ENCODE measurements at places on chromosomes 4 and X.

DNA sequence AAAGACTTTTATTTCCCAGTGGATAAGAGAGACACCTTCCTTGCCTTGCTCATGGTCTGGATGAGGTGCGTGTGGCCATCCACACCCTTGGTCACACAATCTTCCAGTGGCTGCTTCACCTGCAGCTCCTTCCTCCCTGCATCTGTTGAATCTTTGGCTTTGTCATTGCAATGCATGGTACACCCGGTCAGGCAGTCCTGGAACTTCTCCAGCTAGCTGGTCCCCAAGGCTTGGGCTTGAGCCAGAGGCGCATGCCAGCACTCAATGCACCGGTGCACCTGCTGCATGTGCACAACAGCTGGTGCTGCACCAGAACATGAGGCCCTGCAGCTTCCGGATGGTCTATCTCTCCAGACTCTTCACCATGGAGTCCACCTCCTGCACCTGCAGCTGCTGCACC is 31.7 kb downstream of the SCML1 start:
- DNase-seq: no peak

DNA sequence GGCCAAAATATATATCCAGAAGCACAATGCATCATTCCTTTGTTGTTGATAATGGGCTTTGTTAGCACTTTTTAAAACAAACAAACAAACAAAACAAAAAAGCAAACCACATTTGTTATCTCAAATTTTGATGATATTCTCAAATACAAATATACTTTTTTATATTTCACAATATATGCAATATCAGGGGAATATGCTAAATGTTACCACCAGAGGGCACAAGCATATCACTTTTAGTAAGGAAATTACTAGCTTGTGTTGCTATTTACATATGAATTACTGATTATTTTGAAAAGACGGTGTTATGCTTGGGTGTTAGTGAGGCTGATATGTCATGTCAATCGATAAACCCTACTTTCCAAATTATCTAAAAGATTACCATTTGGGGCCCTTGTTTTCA is 29.1 kb downstream of the RIPPLY1 start:
- DNase-seq: no peak

GRCh38 chrX:142256935-142257334 is 51.8 kb upstream of the MAGEC2 start:
- no peak for DNase-seq

DNA sequence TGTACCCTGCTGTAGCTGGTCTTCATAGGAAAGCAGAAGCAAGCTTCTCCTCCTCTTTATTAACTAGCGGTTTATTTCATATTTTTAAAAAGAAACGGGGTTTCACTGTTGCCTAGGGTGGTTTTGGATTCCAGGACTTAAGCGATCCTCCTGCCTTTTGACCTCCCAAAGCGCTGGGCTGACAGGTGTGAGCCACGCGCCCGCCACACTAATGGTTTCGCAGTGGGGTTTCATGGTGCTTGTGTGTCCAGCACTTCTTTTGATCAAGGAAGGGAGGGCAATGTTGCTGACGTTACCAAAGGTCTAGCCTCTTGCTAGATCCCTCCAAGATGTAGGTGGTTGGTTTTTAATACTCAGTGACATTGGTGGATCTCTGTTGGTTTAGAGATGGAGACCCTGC is 1.4 kb downstream of the MAEA start:
- no peak for DNase-seq

DNA sequence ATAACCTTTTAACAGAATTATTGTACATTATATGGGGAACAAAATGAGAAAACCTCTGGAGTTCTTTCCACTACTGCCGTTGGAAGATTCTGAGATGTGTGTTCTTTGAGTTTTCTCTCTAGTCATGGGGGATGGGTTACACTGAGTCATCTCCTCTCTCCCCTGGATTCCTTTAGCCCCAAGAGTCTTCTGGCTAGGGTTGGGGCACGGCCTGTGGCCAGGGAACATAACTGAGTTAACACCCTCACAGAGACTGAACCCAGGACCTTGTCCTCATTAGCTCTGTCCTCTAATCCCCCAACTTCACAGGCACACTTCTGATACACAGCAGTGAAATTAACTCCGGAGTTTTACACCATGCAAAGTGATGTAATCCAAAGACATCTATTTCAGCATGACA is 142.3 kb upstream of the F9 start:
- DNase-seq: no peak

GRCh38 chr4:169249214-169249973 is 21.4 kb downstream of the SH3RF1 start:
- DNase-seq: no peak

- no peak for DNase-seq
Measured at GRCh38 chr4:21763855-21764254, 184.7 kb downstream of the KCNIP4 start.

GRCh38 chrX:10278716-10279115 is 121.9 kb downstream of the CLCN4 start:
- DNase-seq: no peak

DNA sequence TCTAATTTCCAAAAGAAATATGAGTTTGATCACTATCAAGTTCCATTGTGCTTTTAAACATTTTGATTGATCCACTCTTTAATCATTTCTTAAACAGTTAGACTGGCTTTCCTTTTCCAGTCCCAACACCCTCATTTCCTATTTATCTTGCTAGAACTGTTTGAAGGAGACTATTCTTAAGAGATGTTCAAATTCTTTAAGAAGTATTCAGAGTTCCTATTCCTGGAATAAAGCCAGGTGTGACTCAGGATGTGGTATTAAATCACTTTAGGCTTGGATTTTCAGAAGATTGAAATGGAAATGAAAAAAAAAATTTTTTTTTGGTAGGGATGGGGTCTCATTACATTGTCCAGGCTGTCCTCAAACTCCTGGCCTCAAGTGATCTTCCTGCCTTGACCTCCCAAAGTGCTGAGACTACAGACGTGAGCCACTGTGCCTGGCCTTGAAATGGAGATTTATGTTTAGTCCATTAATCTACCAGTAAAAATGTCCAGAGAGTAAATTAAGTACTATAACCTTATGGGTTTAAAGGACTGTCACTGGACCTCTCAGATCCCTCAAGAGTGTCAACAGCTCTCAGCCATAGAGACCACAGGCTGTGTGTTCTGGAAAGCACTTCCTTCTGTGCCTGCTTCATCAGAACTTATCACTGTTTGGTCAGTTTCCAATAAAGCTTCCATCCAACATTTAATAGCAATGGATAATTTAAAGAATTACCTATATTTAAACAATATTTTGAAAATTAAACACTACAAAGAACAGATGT is 90.7 kb downstream of the CDS1 start:
- no peak for DNase-seq

- DNase-seq: no peak
Measured at GRCh38 chr4:139841464-139842195, 176.0 kb downstream of the MGST2 start.

GRCh38 chr4:138053641-138054301 is 188.4 kb downstream of the SLC7A11 start:
- no peak for DNase-seq

- no peak for DNase-seq
Measured at GRCh38 chrX:122591546-122591945, 592.5 kb upstream of the GRIA3 start.

All from T-cell (primary cell).